Hippocampal formation (tissue), 2 donors: ENCODE measurements at places on chromosomes 1 and 21.

DNA sequence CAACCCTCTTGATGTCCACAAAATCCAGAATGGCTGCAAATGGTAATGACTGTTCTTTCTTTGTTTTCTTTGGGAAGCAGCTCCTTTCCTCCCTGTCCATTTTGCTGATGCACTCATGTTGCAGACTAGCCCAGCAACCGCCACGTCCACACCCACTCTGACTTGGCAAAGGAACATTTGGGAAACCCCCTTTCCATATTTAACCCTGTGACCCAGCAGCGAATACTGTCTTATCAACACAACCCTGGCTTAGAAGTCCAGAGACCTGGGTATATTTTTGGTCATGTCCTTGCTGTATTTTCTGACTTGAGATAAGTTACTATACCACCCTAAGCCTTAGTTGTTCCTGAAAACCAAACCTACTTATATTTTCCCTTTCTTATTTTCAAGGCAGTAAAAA lies 18.1 kb upstream of the SHE start:
- no peak for DNase-seq

GRCh38 chr1:151344291-151344690 lies 2.8 kb downstream of the RFX5 start:
- DNase-seq = no peak

GRCh38 chr1:89873770-89874169 lies 52.9 kb downstream of the LRRC8D start:
- DNase-seq = no peak

DNA sequence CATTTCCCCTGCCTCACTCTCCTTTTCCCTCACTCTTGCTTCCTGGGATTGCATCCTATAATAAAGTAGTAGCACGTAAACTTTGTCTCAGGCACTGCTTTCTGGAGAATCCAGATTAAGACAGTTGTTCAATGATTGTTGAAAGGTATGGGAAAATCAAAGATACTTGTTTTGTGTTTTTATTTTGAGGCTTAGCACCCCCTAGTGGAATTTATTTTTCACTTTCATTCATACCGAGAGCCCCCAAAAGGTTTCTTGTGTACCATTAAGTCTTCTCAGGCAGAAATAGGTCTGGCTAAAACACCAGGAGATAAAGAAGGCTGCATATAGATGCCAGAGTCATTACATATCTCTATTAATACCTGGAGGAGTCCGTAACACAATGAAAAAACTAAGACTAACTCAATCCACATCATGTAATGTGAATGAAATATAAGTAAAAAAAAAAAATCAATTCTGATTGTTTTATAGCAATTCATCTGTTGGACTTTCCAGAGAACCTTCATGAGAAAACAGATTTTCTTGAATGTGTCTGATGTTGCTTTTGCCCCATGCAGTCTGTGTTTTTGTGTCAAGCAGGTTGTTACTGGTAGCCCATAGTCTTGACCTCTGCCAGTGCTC lies 103.5 kb downstream of the RPE65 start:
- peak; percentile 34 for DNase-seq

- no peak for DNase-seq
Observed at GRCh38 chr1:14952626-14953314, 200.8 kb upstream of the TMEM51 start.
